ENCODE measurements at places on chromosomes 11 and 22.

DNA sequence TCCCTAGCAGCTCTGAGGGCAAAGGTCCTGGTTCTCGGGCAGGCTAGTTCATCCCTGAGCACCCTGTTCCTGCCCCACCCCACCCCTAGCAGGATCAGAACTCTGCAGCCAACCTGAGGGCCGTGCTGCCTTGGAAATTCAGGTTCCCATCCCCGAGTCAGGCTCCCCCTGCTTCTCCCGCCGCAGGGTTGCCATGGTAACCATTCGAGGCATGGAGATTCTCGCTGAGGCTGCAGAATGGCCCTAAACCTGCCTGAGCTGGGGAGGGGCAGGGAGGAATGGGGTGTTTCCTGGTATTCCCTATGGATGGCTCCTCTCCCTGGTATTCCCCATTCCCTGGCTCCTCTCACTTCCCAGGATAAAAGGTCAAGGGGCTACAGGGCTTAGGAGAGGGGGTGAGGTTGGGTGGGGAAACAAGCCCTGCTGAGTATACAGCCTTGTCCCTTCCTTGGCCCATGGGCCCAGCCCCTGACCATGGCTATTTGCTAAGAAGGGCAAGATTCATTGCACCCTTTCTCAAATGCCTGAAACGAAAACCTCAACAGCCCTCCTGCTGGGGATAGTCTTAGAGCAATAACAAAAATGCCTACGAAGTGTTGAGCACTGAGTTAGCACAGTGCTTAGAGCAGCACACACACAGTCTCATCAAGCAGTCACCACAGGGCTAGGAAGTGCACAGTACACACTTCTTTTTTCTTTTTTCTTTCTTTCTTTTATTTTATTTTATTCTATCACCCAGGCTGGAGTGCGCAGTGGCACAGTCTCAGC, 58.7 kb downstream of the CHST1 start:
- DNase-seq = no peak

- no peak for DNase-seq
These were observed 418.7 kb upstream of the ANO5 start for GRCh38 chr11:21774212-21774611.

DNA sequence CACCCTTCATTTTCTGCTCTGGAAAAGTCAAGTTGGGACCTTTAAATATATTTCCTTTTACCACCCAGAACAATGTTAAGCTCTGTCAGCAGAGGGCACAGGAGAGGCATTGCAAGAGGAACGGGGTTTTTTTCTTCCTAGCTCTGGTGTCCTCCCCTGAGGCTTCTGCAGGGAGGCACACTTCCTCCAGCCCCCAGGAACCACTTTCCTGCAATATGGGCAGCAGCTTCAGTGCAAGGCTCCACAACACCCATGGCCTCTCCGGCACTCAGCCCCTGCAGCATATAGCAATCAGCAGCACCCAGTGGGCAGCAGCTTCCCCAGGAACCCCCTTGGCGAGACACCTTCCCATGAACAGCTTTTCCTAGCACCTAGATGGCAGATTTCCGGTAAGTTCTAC, 101.4 kb downstream of the SYT9 start:
- DNase-seq = no peak

GRCh38 chr11:103662880-103663279, 373.6 kb upstream of the DDI1 start:
- DNase-seq = no peak

DNA sequence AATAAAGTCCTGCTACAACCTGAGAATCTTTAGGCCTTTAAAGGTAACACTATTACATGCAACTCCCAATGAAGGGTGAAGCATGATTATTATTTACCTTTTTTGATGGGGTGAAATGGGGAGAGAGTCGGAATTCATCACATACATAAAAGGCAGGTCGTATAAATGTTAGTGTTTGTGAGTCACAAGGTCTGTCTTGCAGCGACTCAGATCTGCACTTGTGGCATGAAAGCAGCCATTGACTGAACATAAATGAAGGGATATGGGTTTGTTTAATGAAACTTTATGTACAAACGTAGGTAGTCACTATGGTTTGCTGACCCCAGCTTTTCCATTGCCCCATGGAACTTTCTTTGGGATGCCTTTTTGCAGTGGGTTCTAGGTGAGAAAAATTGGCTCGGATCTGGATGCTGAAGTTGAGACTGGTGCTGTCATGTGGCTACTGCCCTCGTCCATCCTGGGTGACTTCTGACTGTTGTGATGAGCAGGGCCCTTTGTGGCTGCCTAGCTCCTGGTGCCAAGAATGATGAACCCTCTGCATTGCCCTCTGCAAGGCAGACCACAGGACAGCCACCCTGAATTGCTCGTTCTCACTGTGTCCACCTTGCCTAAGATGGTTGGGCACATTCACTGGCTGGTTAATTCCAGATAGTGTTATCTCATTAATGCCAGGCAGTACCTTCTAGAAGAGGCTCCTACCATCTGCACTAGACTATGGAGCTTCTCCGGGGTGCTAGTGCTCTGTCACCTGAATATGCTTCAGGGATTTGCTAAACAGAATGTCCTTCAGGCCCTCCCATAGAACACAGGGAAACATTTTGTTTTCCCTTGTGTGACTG, 11.3 kb downstream of the GGTLC2 start:
- no peak for DNase-seq

DNA sequence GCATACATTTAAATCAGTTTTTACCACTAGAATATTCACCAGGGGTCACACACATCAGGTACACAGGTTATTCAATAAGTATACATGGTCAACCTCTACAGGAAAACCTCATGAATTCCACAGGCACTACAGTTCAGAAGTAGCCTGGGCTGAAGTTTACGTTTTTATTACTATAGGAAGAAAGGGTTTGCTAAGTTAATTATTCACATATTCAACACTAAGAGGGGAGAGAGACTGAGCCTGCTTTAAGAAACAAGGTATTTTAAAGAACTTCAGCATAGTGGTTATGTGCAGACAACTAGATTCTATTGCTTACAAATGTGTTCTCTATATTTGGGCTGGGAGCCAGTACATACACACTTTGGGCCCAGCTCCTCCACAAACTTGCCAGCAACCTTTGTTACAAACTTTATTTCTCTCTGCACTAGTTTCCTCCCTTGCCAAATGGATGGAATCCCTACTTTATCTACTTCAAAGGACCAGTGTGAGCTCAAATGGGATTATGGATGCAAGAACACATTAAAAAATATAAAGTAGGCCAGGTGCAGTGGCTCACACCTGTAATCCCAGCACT, 31.9 kb downstream of the IL18BP start:
- no peak for DNase-seq

DNA sequence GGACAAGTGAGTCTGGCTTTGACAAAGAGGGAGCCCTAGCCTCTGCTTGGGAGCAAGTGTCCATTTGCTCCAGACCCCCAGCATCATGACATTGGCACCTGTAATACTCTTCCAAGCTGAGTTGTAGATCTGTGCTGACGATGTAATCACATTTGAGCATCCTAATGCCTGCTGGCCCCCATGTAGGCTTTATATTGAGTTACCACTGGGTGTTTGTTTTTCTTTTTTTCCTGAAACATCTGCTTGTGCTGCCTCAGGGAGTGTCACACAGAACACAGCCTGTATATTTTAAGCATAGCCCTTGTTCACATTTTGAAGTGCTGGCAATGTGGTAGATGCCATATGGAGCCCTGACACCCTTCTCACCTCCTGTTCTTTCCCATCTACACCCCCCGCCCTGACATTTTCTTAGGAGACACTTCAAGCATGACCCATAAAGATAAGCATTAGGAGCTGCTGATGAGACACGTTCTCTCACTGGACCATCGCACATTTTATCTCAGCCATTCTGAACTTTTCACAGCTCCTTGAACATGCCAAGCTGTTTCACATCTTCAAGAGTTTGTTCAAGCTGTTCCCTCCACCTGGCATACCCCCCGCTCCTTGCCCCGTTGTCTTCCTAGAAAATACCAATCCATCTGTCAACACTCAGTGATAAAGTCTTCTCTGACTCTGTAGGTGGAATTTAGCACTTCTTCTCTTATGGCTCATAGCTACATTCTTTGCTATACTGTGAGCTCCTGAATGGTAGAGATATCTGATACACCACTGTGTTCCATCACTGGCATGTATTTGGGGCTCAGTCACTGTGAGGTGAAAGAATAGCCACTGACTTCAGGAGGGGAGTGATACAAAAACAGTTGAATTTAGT, 128.7 kb downstream of the TRIM44 start:
- no peak for DNase-seq

DNA sequence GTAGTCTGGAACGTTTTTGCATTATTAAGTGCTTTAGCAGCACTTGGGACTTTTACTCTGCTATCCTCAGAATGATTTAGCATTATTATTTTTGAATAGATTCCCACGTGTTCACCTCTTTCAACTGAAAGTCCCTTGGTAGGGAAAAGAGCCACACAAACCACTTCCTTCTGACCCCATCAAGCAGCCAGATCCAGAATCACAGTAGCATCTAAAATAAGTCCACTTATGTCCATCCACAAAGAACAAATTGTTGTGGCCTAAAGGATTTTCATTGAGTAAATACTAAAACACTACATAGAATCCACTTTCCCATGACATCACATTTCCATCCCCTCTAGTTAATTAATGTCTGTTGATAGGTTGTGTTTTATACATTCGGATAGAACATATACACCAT, 381.7 kb downstream of the AASDHPPT start:
- DNase-seq = no peak

GRCh38 chr11:131463162-131463561, 92.7 kb downstream of the NTM start:
- DNase-seq = no peak

DNA sequence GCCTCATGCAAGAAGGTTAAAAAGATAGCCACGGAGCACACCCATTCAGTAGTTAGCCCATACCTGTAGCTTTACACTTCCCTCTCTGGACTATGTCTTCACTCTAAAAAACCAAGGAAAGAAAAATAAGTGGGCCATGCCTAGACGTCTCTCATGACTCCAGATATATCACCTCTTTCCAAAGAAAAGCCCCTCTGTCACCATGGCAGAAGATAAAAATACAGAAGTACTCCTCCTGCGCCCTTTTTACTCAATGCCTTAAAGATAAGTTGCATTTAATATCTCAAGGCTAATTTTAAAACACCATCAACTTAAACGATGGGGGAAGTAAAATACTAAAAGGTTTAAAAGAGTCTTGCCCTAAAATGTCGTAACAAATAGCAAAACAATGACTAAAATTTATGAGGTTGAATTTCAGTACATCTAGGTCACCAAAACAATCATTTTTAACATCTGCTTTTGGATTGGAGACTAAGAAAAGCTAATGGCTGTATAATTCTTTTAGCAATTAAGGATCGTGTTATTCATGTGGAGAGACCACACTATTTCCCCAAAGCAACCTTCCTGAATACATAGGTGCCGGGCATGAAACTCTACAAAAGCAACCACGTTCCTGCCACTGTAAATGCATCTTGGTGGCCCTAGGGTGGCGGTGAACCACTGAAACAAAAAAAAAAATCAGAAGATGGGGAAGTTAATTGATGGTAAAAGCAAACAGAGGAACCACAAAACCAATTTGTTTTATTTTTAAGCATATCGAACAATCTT, 46.0 kb downstream of the CELF1 start:
- no peak for DNase-seq

GRCh38 chr11:117900121-117900648, 23.7 kb upstream of the FXYD6 start:
- no peak for DNase-seq

- no peak for DNase-seq
These were observed 69.5 kb upstream of the GNAZ start for GRCh38 chr22:23000657-23001347.

DNA sequence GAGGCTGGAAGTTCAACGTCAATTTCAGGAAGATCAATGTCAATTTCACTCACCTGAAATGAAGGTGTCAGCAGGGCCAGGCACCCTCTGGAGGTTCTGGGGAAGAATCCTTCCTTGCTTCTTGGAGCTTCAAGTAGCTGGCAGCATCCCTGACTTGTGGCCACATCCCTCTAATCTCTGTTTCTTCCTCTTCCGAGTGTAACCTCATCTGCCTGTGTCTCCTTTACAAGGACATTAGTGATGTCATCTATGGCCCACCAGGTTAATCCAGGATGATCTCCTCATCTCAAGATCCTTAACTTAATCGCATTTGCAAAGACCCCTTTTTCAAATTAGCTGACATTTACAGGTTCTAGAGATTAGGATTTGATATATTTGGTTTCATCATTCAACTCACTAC, 240.8 kb upstream of the MTNR1B start:
- DNase-seq = no peak

All from activated CD4-positive, CD25-positive, alpha-beta regulatory T cell treated with anti-CD3 and anti-CD28 coated beads, Interleukin-2, amount 50 U/mL, for 16 hours (primary cell).